ENCODE measurements at places on chromosomes 6 and 20.

GRCh38 chr6:31225735-31226134 lies 46.2 kb downstream of the HLA-C start:
- no peak for DNase-seq

GRCh38 chr6:64912966-64913365 lies 794.1 kb downstream of the EYS start:
- DNase-seq, result no peak

DNA sequence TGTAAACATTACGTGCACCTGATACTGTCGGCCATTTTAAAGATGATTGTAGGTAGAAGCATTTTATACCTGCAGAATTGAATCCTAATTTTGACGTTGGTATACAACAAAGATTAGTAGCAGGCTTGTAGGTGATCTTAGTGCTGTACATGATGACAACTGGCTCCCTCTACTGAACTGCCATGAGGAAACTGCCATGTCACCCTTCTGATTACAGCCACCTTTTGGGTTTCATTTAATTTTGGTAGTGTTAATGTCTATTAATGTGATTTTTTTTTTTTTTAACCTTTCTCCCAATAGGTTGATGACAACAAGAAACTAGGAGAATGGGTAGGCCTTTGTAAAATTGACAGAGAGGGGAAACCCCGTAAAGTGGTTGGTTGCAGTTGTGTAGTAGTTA lies 2.3 kb downstream of the RPS12 start:
- no peak for DNase-seq

DNA sequence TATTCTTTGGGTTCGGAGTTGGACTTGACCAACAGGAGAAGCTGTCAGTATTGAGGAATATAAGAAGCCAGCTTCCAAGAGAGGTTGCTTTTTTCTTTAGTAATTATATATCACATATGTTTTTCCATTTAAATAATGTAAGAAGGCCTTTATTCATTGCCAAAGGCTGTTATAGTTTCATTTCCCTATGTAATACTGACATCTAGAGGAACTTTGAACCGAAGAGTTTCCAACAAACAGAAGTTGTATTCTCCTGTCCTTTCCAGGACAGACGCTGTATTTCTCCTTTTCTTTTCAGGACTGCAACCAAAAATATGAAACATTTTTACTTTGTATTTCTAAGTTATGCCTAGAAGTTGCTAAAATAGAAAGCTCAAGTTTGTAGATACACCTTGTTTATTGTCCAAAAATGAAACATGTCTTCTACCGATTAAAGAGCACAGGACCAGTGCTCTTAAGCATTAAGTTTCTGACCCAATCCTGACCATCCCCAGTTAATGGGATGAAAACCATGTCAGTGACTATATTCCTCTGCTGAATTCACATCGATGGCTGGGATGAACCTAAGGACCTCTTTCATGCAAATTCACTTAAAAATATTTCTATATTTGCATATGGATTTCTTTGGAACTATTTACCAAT lies 55.1 kb downstream of the MYLK4 start:
- DNase-seq, result peak; percentile 36

DNA sequence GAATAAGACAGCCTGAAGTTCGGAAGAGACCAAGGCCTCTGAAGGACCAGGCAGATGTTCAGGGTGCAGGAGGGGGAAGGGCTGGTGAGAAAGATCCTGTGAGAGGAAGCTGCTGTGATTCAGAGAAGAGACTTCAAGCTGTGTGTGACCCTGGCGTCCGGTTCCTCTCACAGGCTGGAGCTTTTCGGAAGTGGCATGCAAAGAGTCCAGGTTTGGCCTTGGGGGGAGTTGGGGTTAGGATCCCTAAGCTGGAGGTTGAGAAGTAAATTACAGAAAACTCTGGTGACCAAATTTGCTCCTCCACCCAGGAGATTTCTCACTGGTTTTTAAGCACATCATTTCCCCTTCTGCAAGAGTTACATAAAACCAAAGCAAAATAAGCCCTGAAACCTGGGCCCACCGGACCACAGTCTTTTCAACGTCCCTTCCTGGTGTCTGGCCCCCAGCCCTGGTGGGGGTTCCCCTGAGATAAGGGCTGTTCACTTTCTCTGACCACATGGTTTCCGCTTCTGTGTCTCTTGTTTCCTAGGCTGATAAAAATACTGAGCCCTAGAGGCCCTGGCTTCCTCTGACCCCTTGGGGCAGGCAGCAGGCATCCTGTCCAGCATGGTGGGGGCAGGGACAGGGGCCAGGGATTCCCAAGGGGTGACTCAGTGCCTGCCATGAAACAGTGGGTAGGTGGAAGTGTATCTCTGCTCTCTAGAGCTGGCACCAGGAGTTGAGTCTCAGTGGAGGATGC lies 12.0 kb upstream of the LTA start:
- DNase-seq, result peak; percentile 81

GRCh38 chr6:124753562-124754105 lies 208.6 kb upstream of the RNF217 start:
- no peak for DNase-seq

DNA sequence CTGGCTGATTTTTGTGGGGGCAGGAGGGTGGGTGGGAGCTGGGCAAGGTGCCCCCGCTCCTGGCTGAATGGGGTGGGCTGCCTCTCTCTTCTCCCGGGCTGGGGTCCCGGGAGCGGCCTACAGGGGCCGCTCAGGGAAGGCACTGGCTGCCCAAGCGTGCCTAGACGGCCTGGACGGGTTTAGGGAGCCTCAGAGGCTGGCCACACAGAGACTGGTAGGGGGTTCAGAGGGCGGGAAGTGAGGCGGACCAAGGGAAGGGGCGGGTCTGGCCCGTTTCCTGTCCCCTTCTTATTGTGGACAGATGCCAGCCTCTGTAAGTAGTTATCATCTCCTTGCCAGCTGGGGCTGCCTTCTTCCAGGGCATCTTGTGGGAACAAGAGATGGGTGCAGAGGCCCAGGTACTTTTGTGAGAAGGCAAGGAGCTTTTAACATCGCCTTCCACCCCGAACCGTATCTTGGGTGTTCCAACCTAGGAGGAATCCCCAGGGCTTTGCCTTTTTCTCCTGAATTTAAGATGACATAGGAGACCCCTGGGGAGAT lies 437 bp downstream of the CD40 start:
- peak; percentile 73 for DNase-seq

GRCh38 chr20:10806539-10806938 lies 132.7 kb upstream of the JAG1 start:
- no peak for DNase-seq

Measured in ACHN (cell line).